Activated T-cell treated with anti-CD3 and anti-CD28 coated beads, Interleukin-2, amount 50 U/mL, for 72 hours (primary cell): ENCODE measurements at places on chromosomes 4 and X. TPM values are rescaled to one million over a fixed set of nuclear protein-coding genes. Genes with fewer than 3 reads are reported as not detected.

AMTN gene
- total RNA-seq, result not detected

FANCB gene
- total RNA-seq, result 16.0 TPM

GRPEL1 gene
- 65.5 TPM for total RNA-seq

KIAA1210 gene
- not detected for total RNA-seq

ZDHHC15 gene
- 0.82 TPM for total RNA-seq

TSPAN7 gene
- 0.60 TPM for total RNA-seq
